ENCODE measurements at places on chromosomes 2 and 18. TPM values are rescaled to one million over a fixed set of nuclear protein-coding genes. Genes with fewer than 3 reads are reported as not detected.

TUBA4B gene
- total RNA-seq: not detected

TANC1 gene
- total RNA-seq: 123 TPM

NIFK gene
- 18.8 TPM for total RNA-seq

OSR1 gene
- total RNA-seq: under 0.01 TPM

PSTPIP2 gene
- 3.6 TPM for total RNA-seq

CPS1 gene
- total RNA-seq: 0.88 TPM

PCARE gene
- total RNA-seq: not detected

TBR1 gene
- not detected for total RNA-seq

KIAA2012 gene
- total RNA-seq: not detected

DLGAP1 gene
- total RNA-seq: 3.7 TPM

RUFY4 gene
- total RNA-seq: not detected

DTNA gene
- 0.81 TPM for total RNA-seq

RAD51AP2 gene
- total RNA-seq: not detected

HOXD4 gene
- total RNA-seq: 2.1 TPM

TTN gene
- 0.49 TPM for total RNA-seq

POTEI gene
- total RNA-seq: 0.16 TPM
